MM.1S (cell line): ENCODE measurements at places on chromosomes 3 and 15.
A peak's percentile ranks its signal among the peaks of the same experiment; 100 is the strongest.

DNA sequence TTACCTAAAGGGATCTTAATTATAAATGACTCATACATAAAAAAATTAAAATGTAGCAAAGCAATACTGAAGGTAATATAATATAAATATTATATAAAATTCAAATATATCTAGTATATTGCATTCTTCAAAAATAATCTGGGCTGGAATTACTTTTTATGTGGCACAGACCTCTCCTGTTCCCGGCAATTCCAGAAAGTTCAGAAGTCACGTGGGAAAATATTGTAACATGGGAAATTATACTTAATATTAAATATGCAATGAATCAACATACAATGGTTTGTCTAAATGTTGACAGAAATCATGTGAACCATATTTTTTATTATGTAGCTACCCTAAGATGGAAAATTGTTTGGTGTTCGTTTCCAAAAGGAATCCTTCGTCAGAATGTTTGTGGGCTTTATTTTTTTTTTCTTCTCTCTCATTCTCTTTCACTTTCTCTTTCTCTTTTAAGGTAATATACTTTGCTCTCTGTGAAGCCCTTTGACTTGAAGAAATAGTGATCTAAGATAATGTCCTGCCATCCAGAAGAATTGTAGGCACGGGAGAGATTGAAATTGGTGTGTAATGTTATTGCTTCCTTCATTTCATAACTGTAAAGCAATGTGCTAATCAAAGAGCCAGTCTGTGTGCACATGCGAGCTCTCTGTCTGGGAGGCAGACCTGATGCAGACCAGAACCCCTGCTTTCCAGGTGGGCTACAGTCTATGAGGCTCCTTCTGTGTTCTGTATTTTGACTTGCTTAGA, 559.4 kb downstream of the NR2F2 start:
- peak; percentile 38 for DNase-seq

GRCh38 chr15:92803852-92804609, 96.1 kb upstream of the CHD2 start:
- peak; percentile 42 for DNase-seq

DNA sequence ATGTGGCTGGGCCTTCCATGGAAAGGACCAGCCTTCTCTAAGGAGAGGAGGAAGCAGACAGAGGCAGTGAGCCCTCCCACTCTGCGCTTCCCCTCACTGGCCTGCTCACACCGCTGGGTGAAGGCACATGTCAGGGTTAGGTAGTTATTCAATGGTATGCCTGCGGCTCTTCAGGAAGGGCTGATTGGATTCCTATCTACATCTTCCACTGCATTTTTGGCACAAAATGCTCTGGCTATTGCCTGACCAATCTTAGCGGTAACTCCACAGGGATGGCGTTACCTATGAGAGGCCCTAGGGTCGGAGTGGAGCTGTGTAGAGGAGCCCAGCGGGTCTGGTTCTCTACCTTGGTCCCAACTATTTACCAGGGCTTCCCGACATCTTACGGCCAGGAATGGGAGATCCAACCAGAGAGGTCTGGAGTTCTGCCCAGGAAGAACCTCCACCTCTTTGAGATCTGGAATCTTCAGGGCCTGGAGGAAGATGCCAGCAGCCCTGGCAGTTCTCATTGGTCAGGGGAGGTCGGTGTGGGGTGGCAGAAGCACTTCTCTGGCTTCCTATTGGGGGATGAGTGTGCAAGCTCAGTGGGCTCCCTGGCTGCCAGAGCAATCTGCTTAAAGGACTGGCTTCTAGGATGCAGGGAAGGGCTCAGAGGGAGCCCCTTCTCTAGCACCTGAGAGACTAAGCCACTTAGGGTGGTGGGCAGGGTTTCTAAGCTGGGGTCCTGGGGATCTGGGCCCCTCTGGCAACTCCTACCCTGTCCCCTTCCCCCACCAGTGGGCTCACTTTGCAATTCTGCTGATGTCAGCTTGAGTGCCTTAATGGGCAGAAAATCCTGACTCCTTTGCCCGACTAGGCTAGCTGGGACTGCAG, 24.3 kb downstream of the SNX33 start:
- DNase-seq, result no peak

DNA sequence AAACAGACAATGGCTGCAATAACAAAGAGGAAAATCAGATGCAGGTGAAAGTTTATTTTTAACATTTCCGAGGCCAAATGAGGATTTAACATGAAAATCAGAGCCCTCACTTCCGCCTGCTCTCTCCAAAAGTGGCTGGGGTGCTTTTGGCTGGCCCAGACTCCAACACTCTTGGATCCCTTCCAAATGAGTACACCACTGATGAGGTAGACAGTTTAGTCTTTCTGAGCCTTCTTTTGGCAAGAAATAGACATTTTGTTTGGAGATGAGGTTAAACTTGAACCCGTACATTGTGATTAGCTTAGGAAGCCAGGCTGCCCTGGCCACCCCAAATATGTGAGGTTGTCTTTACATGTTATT, 51.0 kb upstream of the TRA2B start:
- no peak for DNase-seq

DNA sequence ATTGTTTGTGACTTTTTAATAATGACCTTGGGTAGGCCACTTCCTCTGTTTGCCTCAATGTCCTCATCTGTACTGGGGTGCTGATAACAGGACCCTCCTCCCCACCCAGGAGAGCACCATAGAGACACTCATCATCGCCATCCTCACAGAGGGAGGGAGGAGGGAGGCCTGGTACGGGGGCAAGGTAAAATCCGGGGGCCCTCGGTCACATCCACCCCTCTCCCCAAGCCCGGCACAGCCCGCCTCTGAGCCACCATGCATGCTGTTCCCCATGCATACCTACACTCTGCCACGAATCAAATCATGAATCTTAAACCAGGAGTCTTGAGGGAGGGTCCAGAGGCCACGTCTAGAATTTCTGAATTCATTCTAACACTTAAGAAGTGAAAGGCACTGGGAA, 74.9 kb upstream of the IQSEC1 start:
- no peak for DNase-seq

DNA sequence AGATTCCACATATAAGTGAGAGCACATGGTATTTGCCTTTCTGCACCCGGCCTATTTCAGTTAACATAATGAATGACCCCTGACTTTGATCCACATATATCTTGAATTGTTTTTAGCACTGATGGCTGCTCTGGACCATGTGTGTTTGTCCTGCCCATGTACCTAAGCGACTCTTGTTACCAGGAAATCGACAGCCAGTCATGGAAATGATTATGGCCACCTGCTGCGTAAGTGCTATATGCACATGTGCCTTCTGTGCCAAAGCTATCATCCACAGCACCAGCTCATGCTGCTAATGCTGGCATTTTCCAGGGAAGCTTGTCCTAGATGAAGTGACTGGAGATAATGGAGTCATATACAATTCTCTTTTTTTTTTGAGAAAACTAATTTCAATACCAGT, 103.7 kb downstream of the PEX5L start:
- DNase-seq, result no peak

DNA sequence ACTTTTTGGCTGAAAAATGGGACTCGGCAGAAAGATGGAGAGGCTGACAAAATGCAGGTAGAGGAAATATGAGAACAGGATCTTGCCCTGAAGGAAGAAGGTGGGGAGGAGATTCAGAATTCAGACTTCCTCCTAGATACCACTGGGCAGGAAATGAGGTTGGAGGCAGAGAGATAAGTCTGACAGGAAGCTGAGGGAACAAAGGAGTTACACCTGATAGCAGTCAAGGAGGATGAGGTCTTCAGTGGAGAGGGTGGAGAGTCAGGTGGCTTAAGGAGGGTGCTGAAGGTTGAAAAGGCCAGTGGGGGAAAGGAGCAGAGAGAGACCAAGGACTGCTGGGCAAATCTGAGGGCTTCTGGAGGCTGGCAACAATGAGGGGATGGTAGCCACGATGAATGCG, 56.8 kb downstream of the CCR4 start:
- no peak for DNase-seq

GRCh38 chr15:58541410-58542087, 109.8 kb downstream of the LIPC start:
- DNase-seq, result no peak

DNA sequence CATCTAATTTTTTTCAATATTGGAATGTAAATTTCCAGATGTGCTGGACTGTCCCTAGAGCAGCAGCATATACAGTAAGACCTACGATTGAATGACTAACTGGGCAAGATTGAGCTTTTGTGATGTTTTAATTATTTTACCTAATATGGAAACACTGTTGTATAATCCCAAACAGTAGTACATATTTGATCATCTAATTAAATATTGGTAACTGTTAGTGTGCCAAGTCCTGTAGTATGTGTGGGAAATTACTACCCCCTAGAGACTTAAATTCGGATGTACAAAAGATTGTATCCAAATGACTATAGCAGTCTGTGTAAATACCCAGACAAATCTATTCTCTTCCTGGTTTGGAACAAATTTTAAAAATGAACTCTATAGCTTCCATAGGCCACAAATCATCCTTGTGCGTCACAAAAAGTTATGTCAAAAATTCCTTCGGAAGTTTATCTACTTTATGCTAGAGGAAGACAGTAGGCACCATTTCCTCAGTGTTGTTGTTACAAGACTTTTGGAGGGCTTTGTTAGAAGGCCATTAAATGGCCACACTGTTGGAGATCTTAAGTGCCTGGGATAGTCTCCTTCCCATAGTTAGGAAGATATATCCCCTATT, 41.6 kb downstream of the NKIRAS1 start:
- no peak for DNase-seq

GRCh38 chr3:8445861-8446260, 55.8 kb upstream of the LMCD1 start:
- no peak for DNase-seq

DNA sequence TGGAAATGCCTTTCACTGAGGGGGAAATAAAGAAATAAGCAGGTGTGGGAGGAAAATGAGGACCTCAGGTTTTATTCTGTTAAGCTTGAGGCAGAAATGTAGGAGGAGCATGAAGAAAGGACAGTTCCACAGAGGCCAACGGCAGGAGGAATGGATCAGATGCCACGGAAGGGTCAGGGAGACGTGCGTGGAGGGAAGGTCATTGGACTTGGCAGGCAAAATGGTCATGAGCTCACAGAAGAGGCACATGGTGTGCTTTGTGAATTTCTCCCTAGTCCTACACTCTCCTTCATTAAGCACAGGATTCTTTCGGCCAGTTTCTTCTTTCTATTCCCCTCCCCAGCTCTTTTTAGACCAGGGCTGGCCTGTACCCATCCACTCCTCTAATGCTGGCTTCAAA, 32.5 kb upstream of the THSD4 start:
- no peak for DNase-seq

- DNase-seq, result no peak
Measured at GRCh38 chr3:141439589-141439988, 47.2 kb upstream of the RASA2 start.

GRCh38 chr3:37295925-37296324, 121.5 kb upstream of the LRRFIP2 start:
- DNase-seq, result no peak

DNA sequence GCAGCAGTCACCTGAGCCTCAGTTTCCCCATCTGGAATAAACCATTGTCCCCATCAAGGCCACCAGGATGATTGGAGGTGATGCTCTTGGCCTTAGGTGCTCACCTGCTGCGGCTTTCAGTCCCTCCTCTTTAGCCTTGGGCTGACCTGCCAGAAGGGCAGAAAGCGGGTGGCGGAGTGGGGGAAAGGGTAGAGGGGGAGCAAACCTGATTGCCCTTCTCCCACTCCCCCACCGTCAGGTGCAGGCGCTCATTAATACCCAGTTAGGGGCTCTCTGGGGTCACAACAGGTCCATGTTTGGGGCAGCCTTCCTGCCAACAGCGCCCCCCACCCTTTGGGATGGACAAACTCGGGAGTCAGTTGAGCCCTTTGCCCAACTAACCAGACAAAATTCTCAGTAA, 50.5 kb downstream of the GRIP2 start:
- DNase-seq, result no peak

GRCh38 chr15:101532865-101533264, 43.4 kb upstream of the PCSK6 start:
- no peak for DNase-seq

DNA sequence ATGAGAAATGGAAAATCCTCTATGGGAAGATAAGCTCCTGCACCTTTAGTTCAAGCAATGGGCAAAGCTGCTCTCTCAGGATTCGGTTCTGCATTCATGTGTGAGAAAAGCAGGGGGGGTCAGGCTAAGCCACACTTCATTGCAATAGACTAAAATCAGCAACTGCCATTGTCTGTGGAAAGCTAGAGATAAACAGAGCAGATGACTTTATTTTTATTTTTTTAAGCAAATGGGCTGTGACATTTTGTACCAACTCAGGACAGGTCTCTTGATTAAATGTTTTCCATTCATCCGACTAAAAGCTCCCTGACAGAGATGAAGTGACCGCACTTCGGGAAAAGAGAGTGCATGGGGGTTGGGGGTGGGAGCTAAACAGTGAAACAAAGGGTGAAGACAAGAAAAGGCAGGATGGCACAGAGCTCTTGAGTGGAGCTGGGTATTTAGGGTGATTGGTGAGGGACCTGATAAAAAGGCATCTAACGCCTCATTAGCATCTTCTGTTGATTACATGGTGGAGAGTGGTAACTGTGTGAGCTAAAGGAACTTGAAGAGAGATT, 987.4 kb downstream of the TUSC7 start:
- DNase-seq, result no peak

- DNase-seq, result no peak
Measured at GRCh38 chr3:46469680-46470357, 5.1 kb upstream of the LTF start.

- peak; percentile 64 for DNase-seq
Measured at GRCh38 chr3:24773798-24774197, 279.1 kb upstream of the THRB start.

DNA sequence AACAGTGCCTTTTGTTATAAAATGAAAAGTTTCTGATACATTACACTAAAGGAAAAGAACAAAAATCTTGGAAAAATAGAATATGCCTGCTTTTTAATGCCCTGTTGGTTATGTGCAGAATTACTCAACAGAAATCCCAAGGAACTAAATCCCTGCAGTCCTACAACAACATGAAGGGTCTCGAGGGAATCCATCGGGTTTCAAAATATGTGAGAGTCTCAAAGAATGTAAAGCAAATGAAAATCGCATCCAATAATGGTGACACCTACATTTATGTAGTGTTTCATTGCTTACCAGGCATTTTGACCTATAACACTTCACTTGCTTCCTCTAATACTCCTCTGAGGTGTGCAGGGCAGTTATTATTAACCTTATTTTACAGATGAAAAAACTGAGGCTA, 411.3 kb downstream of the FOXP1 start:
- no peak for DNase-seq

DNA sequence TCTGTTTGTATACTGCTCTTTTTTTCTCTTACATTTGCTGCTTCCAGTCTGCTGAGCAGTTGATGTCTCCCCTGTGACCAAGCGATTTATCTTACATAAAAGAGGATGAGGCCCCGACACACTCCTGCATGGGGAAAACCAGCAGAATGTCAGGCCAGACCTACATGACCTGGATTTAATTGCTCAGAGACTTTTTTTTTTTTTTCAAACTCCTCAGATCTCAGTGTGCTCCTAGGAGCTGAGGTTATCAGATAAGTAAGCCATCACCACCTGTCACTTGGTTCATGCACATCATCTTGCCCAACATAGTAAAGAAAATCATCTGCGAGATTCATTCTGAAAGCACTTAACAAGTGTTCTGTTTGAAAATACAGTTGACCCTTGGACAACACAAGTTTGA, 163.1 kb downstream of the PLCL2 start:
- DNase-seq, result no peak
